ENCODE measurements at places on chromosomes 1 and 21.

- DNase-seq = no peak
Measured at GRCh38 chr1:18795002-18795689, 64.3 kb downstream of the TAS1R2 start.

GRCh38 chr1:244782056-244782455, 53.4 kb upstream of the COX20 start:
- DNase-seq = no peak

DNA sequence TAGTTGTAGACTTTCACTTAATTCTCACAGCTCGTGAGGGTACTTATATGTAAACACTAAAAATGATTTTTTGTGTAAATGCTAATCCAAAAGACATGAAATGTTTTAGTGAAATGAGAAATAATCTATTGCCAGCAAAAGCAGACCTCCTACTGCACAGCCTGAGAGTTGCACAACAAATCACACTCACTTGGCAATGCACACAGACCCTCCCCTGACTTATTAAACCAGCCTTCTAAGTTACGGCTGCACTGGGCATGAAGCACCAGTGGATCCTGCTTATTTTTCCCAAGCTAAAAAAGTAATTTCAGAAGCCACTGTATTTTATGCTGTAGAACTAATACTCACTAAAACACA, 10.3 kb downstream of the ERRFI1 start:
- no peak for DNase-seq

GRCh38 chr1:33317354-33317753, 3.5 kb downstream of the A3GALT2 start:
- DNase-seq = no peak

DNA sequence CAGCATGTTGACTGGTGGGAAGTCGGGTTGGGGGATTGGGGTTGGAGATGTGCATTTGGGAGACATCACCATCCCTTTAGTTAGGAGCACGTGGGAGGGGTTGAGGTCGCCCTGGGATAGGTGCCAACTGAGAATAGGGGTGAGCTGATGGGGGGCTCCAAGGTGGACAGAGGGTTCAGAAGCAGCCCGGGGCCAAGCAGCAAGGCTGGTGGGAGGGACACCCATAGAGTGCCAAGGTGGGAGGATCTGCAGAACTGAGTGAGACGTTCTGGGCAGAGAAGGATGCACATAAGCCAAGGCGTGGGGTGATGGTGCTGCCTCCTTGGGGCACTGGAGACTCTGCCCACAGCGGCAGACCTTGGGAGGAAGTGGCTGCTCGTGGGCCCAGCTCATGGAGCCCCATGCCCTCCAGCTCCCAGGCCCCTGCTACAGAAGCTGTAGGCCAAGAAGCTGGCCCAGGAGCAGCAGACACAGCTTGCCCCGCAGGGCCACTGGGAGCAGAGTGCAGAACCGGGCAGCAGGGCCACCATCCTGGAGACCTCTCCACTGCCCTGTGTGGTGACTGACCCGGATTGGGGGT, 31.4 kb upstream of the PKP1 start:
- DNase-seq = no peak

DNA sequence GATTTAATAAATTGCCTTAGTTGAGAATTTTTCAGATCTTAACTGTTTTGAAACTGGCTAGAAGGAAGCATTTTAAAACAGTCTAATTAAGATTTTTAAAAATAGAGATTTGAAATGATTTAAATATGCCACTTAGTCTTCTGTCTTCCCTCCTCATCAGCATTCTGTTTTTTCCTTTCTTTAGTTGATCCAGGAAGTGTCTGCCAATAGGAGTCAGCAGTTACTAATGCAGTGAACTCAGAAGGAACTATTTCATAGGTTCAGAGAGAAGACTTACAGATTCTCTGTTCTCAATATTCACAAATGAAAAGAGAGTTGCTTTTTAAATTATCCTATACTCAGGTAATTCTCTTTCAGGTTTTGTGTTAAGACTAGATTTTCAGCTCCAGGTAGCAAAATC, 84.5 kb downstream of the RPS6KC1 start:
- DNase-seq = no peak

GRCh38 chr1:3135073-3135702, 66.2 kb downstream of the PRDM16 start:
- DNase-seq = no peak

- no peak for DNase-seq
Measured at GRCh38 chr1:12343823-12344487, 114.1 kb downstream of the VPS13D start.

GRCh38 chr1:94998748-94999147, 71.8 kb upstream of the CNN3 start:
- DNase-seq = no peak

- no peak for DNase-seq
Measured at GRCh38 chr1:42137766-42138165, 15.4 kb upstream of the GUCA2B start.

DNA sequence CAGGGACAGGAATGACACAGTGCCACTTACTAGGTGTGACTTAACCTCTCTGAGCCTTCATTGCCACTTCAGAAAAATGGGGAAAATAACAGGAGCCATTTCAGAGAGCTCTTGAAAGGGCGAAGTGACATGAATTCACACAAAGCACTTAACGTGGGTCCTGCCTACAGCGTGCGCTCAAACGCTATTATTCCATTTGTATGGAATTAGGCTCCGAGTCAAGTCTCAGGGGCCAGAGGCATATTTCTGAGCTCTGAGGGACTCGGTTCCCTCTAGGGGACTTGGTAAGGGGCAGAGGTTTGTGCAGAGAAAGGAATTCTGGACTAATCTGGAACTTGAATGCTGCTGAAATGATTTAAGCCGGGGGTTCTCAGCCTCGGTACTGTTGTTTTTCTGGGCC, 14.1 kb downstream of the DRAXIN start:
- DNase-seq = no peak

GRCh38 chr1:92409946-92410549, 76.7 kb downstream of the GFI1 start:
- DNase-seq = no peak

- DNase-seq = no peak
Measured at GRCh38 chr1:231679109-231679508, 52.5 kb downstream of the DISC1 start.

- no peak for DNase-seq
Measured at GRCh38 chr1:99570486-99571089, 75.3 kb upstream of the PALMD start.

DNA sequence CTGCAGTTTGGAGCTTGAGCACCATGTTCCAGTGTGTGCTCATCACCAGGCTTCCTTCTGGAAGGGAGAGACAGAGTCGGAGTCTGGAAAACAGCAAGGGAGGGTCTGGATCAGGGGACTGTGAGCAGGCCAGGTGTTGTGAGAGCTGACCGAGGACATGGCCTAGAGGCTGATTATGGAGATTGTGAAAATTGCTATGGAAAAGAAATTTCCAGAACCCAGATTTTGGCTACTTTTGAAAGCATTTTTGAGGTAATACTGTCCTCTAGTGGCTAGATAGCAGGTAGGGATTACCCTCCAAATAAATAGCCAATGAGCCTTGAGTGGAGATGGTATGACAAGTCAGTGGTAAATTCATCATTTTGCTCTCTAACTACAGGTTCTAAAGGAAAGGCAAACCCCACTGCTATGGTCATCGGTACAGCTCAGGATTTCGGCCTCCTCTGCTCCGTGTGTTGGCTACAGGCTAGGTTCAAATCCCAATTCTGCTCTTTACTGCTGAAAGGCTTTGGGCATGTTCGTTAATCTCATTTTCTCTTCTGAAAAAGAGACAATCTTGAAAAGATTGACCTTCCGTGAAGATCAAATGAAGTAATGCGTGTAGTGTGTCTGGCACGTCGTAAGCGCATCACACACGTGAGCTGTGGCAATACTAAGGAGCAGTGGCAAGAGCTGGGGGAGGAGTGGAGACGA, 1.0 kb upstream of the HAO2 start:
- DNase-seq = no peak

- DNase-seq = no peak
Measured at GRCh38 chr1:88298506-88298905, 385.6 kb upstream of the PKN2 start.

GRCh38 chr1:204615881-204616280, 69.7 kb downstream of the LRRN2 start:
- DNase-seq = peak; percentile 48

- no peak for DNase-seq
Measured at GRCh38 chr1:176854121-176854520, 310.4 kb downstream of the ASTN1 start.
